DMS153 (cell line): ENCODE measurements at places on chromosomes 13 and 19.

GRCh38 chr19:30513082-30513411 lies 140.9 kb downstream of the ZNF536 start:
- DNase-seq: no peak

DNA sequence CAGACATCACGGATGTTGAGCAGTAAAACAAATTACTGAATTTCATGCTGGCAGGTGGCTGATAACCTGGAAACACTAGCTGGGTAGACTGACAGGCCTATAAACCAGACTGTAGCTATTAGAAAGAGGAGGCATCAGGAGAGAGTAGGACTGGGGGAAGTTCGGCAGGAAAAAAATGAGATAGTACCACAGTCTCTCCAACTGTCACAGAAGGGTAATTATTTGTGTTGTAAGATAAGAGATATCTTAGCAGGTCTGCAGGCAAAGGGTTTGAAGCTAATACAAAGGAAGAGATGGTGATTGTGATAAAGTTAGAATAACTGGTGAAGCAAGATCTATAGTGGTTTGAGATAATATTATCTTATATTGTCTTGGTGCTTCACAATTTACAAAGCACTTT lies 41.7 kb downstream of the MIPEP start:
- DNase-seq: no peak

GRCh38 chr13:62113179-62113578 lies 697.5 kb upstream of the PCDH20 start:
- DNase-seq: no peak

- DNase-seq: no peak
These were observed 3.9 kb upstream of the GPR183 start for GRCh38 chr13:99311137-99311536.

DNA sequence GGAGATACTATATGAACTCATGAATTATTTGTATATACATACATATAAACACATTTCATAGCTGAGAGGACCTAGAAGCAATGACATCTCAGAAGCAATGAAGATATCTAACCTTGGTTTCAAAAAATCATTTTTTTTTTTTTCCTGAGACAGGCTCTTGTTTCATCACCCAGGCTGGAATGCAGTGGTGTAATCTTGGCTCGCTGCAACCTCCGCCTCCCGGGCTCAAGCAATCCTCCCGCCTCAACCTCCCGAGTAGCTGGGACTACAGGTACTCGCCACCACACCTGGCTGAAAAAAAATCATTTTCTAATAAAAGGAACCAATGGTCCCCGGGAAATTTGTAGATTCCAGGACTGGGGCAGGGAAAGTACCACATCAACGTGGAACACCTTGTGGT lies 4.0 kb downstream of the ZNF565 start:
- no peak for DNase-seq

GRCh38 chr13:22220151-22221135 lies 549.6 kb downstream of the FGF9 start:
- peak; percentile 63 for DNase-seq

DNA sequence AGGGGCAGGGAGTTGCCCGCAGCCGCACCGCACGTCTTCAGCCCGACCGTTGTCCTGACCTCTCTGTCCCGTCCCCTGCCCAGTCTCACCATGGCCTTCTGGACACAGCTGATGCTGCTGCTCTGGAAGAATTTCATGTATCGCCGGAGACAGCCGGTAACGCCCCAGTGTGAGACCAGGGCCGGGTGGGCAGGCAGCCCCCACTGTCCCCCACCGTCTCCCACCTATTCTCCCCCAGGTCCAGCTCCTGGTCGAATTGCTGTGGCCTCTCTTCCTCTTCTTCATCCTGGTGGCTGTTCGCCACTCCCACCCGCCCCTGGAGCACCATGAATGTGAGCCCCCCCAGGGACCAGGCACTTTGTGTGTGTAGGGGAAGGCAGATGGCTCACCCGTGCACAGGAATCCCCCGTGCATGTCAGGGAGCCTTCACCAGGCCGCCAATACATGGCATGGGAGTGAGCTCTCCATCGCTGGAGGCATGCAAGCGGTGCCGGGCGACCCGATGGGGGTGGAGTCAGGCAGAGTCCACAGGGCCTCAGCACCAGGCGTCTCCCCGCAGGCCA lies 1.4 kb downstream of the ABCA7 start:
- DNase-seq: no peak

- DNase-seq: no peak
These were observed 113.7 kb upstream of the SGCG start for GRCh38 chr13:23067129-23067528.

DNA sequence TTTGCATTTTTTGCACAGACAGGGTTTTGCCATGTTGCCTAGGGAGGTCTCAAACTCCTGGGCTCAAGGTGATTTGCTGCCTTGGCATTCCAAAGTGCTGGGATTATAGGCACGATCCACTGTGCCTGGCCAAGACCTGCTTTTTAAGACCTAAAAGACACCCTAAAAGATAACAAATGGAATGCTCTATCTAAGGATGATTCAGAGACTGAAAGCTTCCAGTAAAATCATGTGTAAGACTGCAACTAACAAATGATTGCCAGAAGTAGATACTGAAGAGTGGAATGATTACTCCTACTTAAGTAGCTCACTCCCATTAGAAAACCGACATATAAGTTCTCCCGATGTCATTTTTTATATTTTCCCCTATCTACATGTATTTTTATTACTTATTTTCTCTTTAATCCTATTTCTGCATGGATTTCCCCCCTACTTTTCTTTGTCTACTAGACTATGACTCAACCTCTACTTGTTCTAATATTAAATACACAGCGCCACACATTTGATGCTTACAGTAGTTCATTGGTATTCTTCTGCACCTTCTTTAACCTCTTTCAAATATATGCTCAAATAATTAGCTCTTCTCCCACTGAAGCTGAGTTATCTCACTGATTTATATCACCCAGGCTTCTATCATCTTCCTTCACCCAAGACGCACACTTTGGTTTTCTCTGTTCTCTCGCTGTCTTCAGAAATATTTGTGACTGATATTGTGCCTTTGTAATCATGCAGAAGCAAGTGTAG lies 32.2 kb upstream of the KLF12 start:
- no peak for DNase-seq

DNA sequence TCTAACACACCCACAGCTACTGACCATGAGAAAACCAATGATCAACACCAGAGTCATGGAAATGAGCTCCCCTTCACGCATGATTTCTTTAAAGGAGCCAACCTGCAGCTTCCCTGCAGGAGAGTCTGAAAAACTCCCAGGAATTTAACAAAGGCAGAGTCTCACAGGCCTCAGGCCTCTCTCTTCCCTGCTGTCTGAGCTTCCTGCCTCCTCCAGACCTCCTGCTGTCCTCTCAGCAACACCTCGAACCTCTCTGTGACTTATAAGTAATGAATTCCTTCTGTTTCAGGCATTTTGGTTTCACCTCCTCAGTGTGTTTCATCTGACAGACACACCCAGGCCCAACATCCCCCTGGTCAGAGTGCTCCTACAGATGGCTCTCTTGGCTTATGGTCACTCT lies 1044.4 kb downstream of the UQCRFS1 start:
- DNase-seq: no peak

DNA sequence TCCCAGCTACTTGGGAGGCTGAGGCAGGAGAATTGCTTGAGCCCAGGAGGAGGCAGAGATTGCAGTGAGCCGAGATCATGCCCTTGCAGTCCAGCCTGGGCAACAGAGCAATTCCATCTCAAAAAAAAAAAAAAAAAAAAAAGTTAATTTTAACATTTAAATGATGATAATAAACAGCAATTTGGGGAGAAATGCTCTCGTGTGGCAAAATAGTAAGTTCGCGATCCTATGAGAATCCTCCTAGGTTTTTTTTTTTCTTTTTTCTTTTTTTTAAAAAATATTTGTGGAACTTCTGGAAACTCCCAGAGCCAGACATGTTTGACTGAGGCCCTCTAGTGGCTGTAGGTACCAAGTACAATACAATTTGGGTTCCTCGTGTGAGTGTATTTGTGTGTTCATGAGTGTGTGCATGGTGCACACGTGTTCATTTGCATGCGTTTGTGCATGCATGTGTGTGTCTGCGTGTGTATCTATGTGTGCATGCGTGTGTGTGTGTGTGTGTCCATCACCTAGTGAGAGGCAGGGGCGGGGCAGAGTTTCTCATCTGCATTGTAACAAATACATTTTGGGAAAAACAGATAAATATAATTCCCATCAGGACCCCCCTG lies 31.2 kb downstream of the TMPRSS9 start:
- DNase-seq: peak; percentile 37

DNA sequence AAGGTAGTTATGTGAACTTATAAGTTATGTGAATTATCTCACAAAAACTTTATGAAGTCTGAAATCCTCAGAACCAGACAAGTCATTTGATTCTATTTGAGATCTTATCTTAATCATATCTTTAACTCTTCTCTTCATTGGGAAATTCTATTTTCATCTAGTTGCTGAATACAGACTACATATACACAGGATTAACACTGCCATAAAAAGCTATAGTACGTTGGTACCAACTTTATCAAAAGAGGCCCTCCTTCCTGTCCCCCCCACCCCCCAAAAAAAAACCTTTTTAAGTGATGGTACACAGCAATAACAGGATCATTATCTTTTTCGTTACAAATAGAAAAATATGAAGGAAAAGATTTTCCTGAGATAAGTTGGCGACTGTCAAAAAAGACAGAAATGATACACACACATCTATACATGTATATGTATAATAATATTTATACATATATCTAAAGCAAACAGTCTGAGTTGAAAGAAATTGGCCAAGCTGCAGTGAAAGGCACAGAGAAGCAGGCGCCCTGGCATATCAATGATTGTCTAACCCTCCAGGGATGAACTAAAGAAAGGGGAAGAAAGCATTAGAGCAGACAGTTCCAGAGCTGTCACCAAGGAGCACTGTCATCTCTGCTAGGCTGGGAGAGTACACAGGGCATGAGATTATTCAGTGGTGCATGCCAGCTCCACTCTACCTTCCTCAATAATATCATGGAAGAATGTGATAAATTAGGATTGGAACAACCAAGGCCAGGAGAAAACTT lies 116.7 kb downstream of the KLF12 start:
- no peak for DNase-seq

- DNase-seq: no peak
These were observed 2.9 kb upstream of the C19orf85 start for GRCh38 chr19:55467236-55468053.

DNA sequence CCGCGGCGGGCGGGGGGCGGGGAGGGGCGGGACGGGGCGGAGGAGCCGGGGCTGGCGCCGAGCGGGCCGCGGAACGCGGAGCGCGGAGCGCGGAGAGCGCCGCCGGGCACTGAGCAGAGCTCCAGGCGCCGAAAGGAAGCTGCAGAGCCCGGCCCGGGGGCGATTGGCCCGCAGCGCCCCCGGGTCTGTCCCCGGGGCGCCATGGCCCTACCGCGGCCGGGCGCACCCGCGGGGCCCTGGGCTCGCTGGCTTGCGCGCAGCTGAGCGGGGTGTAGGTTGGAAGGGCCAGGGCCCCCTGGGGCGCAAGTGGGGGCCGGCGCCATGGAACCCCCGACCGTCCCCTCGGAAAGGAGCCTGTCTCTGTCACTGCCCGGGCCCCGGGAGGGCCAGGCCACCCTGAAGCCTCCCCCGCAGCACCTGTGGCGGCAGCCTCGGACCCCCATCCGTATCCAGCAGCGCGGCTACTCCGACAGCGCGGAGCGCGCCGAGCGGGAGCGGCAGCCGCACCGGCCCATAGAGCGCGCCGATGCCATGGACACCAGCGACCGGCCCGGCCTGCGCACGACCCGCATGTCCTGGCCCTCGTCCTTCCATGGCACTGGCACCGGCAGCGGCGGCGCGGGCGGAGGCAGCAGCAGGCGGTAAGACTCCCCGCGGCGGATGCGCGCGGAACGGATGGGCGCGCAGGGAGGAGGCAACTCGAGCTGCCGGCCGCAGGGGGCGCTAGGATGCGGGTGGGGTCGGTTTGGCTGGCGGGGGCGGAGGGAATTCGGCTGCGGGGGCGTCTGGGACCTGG lies at the start of gene PDE4A:
TSS of gene PDE4A (plus strand) at position 95 of the 796 bp plus-strand sequence. CDS start at position 322, 227 bp downstream.
- DNase-seq: no peak

DNA sequence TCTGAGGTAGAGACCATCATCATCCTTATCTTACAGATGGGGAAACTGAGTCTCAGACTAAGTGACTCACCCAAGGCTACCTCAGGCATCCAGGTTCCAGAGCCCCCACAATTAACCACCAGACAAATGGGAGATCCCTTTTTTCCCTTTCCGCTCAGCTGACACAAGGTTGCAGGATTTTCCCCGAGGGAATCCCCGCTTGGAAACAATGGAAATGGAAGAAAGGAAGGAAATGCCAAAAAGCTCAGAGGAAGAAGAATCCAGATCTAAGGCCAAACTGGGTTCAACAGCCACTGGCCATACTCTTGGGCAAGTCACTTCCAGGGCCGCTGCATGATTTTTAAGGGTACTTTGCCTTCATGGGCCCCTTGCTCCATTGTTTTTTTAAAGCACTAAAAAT lies 1.6 kb downstream of the ZNF71 start:
- no peak for DNase-seq

DNA sequence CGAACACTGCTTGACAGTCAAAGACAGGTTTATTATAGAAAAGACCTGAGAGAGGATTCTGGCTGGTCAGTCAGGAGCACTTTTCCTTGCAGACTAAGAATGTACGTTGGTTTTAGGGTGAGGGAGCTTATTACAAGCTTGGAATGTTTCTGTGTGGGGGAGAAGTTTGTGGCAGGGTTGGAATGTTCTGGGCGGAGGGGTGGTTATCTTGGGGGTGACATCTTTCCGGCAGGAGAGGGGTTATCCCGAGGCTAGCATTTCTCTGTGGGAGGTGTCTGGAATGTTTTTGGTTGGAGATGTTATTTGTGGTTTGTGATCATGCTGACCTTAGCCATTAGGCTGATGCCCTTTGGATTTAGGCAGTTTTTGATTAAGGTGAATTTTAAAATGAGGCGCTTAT lies 61.8 kb downstream of the ZNF136 start:
- DNase-seq: no peak

GRCh38 chr19:1811472-1811894 lies 593 bp downstream of the ATP8B3 start:
- DNase-seq: no peak

DNA sequence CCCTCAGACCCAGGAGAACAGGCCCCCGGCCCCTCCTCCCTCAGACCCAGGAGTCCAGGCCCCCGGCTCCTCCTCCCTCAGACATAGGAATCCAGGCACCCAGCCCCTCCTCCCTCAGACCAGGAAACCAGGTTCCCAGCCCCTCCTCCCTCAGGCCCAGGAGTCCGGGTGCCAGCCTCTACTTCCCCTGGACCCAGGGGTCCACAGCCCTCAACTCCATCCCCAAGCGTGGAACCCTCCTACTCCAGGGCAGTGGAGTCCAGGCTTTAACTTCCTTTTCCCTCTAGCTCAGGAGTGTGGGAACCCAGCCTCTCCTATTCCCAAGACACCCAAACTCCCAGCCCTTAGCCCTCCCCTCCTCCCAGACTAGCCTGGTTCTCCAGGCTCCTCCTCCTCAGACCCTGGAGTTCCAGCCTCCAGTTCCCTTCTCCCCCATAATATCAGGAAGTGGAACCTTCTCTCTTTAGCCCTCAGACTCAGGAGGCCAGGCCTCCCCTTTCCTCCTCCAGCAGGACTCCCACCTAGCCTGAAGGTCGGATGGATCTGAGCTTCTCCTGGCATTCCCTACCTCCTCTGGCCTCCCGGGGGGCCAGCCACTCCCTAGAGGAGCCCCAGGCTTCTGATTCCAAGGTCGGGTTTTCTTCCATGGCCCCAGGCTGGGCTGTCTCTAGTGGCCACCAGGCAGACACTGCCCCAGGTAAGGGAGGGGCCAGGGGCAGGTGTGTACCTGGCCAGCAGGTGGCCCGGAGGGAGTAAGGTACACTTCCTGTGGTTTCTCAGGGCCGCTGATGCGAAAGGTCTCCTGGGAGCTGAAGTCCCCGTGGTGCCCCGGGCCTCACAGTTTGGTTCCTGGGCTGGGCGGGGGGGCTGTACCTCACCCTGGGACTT lies at the start of gene TMC4:
TSS of gene TMC4 (minus strand) at position 690 of the 888 bp plus-strand sequence. CDS start at position 647, 43 bp downstream.
- peak; percentile 83 for DNase-seq

- peak; percentile 84 for DNase-seq
These were observed 153.1 kb downstream of the RGCC start for GRCh38 chr13:41610404-41610803.

GRCh38 chr13:84648069-84648640 lies 765.9 kb upstream of the SLITRK1 start:
- no peak for DNase-seq
